Stimulated activated CD8-positive, alpha-beta memory T cell treated with anti-CD3 and anti-CD28 coated beads, Interleukin-4, amount 100 ng/mL, for 4 hours (primary cell): ENCODE measurements at places on chromosomes 3 and 15.
A peak's percentile ranks its signal among the peaks of the same experiment; 100 is the strongest.

GRCh38 chr3:150080058-150080730 lies 109.5 kb upstream of the PFN2 start:
- no peak for DNase-seq

DNA sequence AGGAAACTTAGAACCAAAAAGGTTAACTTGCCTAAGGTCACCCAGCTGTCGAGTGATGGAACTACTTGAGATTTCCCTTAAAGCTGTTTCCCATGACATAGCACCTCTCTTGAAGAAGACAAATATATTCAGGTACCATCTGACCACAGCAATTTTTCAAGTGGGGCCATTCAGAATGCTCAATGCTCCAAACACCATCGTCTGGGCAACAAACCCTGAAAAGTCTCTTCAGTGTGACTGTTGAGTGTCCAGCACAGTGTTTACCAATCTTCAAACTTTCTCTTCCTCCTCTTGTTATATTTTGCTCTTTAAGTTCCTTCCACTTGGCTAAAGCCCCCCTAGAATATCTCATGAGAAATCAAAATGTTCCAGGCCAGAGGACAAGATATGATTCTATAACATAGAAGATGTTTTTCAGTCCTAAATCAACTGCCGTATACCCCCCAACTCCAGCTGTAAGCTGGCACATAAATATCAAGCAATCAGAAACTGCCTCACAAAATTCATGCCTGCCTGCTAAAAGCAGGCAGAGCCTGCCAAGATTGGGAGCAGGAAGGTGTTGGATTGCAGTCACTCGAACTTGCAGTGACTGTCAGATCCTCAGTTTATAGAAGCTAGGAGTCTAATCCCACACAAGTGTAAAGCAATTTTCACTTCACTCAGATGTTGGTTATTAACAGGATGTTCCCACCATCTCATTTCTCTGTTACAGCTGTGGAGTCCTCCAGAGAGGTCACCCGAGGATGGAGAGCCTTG lies 230.5 kb upstream of the MRPL3 start:
- no peak for DNase-seq

- no peak for DNase-seq
Observed at GRCh38 chr15:27764339-27764738, 334.8 kb downstream of the OCA2 start.

DNA sequence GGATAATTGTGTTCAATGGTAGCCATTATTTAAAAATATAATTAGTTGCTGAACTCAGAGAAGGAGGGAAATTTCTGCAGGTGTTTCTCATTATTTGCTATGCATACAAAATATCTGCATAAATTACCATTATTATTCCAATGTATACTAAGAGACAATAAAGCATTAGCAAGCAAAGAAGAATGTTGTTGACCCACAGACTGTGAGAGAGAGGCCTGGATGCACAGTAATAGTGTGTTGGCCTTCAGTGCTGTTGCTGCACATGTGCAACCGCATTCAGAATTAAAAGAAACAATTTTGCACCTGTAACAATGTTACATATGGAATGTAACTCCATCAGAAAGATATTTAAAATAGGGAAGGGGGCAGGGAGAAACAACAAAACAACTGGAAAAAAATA lies 155.6 kb upstream of the KCNH8 start:
- DNase-seq, result no peak

- no peak for DNase-seq
Observed at GRCh38 chr3:169179722-169180121, 483.8 kb downstream of the MECOM start.

- DNase-seq, result no peak
Observed at GRCh38 chr3:4241595-4242170, 61.5 kb upstream of the SETMAR start.

DNA sequence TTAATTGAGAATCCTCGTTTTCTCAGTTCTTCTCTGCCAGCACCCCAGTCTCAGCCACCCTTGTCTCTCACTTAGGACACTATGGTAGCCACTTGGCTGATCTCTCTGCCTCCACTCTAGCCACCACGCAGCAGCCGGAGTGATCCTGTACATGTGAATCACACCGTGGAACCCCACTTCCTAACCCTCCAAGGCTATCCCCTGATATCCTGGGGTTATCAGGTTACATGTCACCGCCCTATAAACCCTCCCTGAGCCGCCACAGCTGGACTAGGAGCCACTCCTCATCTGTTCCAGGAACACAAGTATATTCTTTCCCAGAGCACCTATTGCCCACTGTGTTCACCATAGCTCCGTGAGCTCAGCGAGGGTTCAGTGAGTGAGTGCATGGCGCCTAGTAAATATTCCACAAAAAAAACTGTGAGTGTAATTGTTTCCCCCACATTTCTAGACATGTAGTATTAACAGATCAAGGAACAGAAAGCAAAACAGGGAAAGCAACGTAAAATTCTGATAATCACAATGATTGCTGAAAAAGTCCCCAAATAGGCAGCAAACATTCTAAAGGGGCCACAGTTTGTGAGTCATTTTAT lies 661 bp upstream of the PARP14 start:
- DNase-seq, result no peak

GRCh38 chr3:179702271-179702947 lies 49.6 kb downstream of the USP13 start:
- no peak for DNase-seq

DNA sequence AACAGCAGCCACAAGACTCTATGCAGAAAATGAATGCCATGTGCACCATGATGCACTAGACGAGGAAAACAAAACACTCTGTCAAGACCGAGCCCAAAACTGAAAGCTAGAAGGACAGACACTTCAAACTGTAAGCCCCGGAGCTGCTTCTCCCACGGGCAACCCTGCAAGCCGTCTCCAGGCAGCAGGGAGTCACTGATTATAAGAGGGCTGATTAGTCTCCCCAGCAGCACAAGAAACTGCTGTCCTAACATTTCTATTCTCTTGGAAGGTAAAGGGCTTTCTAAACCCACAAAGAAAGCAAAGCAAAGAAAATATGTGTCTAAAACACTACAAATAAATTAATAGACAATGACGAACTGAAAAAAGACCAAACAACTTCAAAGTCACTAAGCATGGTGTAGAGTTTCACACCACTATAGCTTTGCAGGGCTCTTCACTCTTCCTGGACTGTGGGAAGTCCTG lies 15.5 kb downstream of the TBC1D2B start:
- DNase-seq, result no peak

DNA sequence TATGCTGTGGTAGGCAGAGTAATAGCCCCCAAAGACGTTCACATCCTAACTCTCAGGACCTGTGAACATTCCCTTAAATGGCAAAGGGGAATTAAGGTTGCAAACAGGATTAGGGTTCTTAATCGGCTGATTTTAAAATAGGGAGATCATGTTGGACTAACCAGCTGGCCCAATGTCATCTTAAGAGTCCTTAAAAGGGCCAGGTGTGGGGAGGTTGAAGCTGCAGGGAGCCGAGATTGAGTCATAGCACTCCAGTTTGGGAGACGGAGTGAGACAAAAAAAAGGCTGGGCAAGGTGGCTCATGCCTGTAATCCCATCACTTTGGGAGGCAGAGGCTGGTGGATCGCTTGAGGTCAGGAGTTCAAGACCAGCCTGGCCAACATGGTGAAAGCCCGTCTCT lies 1.6 kb upstream of the FLNB start:
- DNase-seq, result no peak

DNA sequence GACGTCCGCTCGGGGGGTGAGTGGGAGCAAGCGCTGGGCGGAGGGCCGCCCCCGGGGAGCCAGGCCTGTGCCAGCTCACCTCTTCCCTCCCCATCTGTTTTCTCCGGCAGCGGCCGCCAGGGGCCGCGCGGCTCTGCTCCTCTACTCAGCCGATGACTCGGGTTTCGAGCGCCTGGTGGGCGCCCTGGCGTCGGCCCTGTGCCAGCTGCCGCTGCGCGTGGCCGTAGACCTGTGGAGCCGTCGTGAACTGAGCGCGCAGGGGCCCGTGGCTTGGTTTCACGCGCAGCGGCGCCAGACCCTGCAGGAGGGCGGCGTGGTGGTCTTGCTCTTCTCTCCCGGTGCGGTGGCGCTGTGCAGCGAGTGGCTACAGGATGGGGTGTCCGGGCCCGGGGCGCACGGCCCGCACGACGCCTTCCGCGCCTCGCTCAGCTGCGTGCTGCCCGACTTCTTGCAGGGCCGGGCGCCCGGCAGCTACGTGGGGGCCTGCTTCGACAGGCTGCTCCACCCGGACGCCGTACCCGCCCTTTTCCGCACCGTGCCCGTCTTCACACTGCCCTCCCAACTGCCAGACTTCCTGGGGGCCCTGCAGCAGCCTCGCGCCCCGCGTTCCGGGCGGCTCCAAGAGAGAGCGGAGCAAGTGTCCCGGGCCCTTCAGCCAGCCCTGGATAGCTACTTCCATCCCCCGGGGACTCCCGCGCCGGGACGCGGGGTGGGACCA lies 632 bp upstream of the CRELD1 start:
- peak; percentile 87 for DNase-seq

DNA sequence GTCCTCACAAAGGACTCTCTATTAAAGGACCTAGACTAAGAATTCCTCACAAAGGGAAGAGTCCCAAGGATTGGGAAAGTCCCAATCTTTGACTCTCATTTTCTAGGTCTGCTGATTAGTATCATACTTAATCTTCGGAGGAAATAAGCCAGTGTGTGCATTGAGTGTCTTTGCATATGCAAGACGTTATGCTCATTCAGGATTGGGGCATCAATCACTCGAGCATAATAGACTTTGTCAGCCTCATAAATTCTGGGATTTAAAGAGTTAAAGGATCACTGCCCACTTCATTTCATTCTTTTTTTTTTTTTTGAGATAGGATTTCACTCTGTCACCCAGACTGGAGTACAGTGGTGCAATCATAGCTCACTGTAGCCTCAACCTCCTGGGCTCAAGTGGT lies 154.3 kb downstream of the RBPMS2 start:
- DNase-seq, result no peak

GRCh38 chr3:74617776-74618175 lies 3.3 kb upstream of the CNTN3 start:
- no peak for DNase-seq

DNA sequence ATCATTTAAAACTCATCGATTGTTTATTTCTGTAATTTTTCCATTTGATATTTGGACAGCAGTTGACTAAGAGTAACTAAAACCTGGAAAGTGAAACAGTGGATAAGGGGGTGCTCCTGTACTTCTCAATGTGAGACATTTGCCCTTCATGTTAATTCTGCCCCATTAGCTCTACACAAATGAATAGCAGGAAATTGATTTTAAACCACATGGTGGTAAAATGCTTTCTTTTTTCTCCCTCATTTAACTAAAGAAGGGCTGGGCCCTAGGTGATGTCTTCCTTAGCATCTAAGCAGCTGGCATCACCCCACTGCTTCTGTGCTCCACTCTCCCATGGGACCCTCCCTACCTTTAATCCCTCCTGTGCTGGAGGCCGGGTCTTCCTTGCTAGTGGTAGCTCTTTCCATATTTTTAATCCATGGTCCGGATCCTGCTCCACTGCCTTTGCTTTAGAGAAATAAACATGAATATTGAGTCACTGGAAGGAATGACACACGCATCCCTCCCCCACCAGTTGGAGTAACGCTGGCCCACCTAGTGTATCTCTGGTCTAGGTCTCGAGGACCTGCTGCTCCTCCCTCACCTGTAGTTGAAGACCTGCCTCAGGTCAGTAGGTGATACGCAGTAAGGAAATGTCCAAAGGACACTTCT lies 30.2 kb upstream of the LAMP3 start:
- DNase-seq, result no peak

GRCh38 chr3:63768386-63768785 lies 50.7 kb upstream of the C3orf49 start:
- DNase-seq, result no peak

GRCh38 chr3:107680698-107681097 lies 157.9 kb downstream of the BBX start:
- no peak for DNase-seq

DNA sequence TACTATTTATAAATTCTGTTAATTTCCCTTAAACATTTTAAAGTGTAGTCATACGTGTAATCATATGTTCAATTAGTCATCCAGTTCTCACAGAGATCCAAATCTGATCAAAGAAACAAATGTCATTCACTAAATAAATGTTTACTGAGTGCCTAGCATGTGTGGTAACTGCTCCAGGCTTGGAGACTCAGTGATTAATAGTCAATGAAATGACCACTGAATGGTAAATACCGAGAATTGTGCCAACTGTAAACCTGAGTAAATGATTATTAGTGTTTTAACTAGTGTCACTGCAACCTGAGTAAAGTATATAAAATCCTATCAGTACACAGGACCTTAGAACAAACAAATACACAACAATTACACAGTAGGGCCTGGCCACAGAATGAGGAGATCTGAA lies 52.3 kb downstream of the SH3GL3 start:
- no peak for DNase-seq

- DNase-seq, result no peak
Observed at GRCh38 chr3:4726549-4726948, 233.4 kb downstream of the ITPR1 start.

- no peak for DNase-seq
Observed at GRCh38 chr3:62462104-62462762, 88.9 kb upstream of the FEZF2 start.

DNA sequence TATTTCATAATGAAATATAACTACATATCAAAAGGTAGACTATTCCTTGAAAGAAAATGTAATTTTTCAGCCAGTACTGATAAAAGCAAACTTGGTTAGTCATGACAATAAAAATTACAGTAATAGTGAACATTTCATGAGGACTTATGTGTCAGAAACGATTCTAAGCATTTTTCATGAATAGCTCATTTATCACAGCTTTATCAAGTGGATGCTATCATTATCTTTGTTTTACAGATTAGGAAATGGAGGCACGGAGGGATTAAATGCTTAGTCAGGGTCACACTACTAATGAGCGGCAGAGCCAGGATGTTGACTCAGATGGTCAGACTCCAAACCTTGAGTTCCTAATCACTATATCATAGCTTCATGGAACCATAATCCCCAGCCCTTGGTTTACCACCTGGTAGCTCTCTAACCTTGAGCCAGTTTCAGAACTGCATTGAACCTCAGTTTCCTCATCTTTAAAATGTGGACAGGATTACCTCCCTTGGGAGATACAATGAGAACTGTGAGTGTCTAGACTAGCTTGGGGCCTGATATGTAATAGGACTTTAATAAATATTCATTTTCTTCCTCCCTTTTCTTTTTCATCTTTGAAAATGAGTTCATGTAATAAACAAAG lies 85.4 kb downstream of the TNIK start:
- DNase-seq, result no peak

GRCh38 chr3:175777495-175777894 lies 918.4 kb downstream of the NAALADL2 start:
- DNase-seq, result no peak

- DNase-seq, result no peak
Observed at GRCh38 chr15:100880139-100880896, 687 bp downstream of the ALDH1A3 start.

GRCh38 chr15:35098737-35099136 lies 13.6 kb upstream of the NANOGP8 start:
- DNase-seq, result no peak
